COR-L47 (cell line): ENCODE measurements at places on chromosomes 4 and X.

DNA sequence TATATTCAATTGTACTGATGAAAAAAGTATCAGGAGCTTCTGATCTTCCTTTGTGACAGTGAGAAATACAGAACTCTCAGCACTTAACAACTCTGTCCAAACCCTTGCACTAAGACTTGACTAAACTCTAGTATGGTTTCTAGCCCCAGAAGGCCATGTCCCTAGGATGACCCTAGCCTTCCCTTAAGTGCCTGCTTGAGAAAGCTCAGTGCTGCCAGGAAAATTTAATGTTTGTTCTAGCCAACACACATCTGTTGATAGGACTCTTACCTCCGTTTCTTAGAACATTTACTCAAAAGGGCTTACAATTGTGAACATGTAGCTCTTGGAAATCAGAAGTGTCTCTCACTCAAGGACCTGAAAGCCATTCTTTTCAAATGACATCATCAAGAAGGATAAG is 1055.2 kb upstream of the FTHL17 start:
- DNase-seq = no peak

GRCh38 chr4:113469023-113469390 is 292.5 kb downstream of the CAMK2D start:
- no peak for DNase-seq

GRCh38 chr4:7273738-7274297 is 81.5 kb downstream of the SORCS2 start:
- DNase-seq = no peak

DNA sequence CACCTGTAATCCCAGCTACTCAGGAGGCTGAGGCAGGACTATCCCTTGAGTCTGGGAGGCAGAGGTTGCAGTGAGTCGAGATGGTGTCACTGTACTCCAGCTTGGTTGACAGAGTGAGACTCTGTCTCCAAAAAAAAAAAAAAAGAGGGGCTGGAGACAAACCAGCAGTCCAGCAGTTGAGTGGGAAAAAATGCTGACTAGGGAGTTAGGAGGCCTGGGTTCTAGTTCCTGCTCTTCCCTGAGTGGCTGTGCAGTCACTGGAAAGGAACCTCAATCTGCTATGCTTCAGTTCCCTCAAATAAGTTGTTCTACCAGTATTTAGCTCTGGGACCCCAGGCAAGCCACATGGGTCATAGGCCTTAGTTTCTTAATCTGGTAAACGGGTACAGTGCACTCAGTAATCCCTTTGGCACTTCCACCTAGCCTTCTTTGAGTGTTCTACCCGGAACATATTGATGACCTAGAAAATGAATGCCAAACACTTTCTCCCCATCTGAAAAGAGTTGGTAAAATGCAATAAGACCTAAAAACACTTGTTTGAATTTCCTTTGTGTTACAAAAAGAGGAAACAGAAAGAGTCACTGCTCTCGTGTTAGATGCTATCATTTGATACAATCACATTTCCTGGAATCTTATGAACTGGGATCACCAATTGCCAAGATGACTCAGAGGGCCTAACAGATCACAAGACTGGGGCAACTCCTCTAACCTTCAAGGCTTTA is 99.3 kb upstream of the EGFL6 start:
- no peak for DNase-seq

- no peak for DNase-seq
Observed at GRCh38 chr4:142727149-142727548, 119.0 kb downstream of the INPP4B start.

GRCh38 chr4:115274545-115274944 is 161.1 kb upstream of the NDST4 start:
- no peak for DNase-seq

- no peak for DNase-seq
Observed at GRCh38 chr4:88757067-88757466, 59.4 kb upstream of the NAP1L5 start.

GRCh38 chr4:53161051-53161786 is 204.6 kb downstream of the SCFD2 start:
- DNase-seq = no peak
